Left kidney (tissue), 8 donors: ENCODE measurements at places on chromosomes 5 and 9. TPM values are rescaled to one million over a fixed set of nuclear protein-coding genes. Genes with fewer than 3 reads are reported as not detected.
A peak's percentile ranks its signal among the peaks of the same experiment; 100 is the strongest.

GRCh38 chr9:4820168-4820567 lies 27.4 kb downstream of the RCL1 start:
- DNase-seq, result no peak

The PCDHB8 gene
- 2.6 TPM for polyA plus RNA-seq

- DNase-seq, result no peak
These were observed 1.1 kb upstream of the IRX1 start for GRCh38 chr5:3594510-3595005.

The HSD17B3 gene
- 1.4 TPM for polyA plus RNA-seq

DNA sequence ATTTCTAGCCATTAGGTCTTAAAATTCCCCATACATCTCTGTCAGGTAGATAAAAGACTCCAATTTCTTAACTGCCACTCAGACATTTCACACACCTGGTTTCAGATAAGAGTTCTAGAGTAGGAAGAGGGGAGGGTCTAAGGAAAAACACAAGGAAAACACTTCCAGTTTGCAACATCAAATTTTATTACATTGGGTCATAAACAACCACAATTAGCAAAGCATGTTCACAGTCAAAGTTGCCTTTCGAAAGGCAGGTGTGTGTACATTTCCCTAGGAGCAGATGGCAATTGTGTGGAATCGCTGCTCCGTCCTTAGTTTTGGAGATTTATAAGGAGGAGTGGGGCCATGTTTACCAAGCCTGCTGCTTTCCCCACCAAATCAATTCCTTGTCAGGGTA lies 120.8 kb downstream of the DMRT2 start:
- DNase-seq, result no peak

- DNase-seq, result peak; percentile 52
These were observed 57.9 kb downstream of the TGFBR1 start for GRCh38 chr9:99162759-99163364.

The HAUS6 gene
- polyA plus RNA-seq, result 23.8 TPM

The ZNF354B gene
- 34.4 TPM for polyA plus RNA-seq

GRCh38 chr9:137462396-137462985 lies 3.4 kb upstream of the NSMF start:
- DNase-seq, result no peak

DNA sequence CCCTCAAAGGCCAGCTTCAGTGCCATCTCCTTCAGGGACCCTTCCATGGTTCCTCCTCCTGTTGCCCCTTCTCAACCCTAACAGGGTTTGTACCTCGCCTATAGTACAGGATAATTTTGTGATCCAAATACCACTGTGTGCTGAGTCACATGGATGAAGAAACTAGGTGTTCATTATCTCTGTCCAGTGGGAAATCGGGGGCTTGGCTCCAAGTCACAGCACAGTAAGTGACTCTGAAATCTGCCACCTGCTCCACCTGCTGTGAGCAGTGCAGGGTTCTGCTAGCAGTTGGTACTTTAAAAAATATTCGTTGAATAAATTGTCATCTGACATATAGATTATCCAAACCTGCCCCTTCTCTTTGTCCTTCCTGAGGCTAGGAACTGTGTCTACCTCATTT lies 123.2 kb upstream of the OTULINL start:
- no peak for DNase-seq

The STK32A gene
- polyA plus RNA-seq, result 23.9 TPM

DNA sequence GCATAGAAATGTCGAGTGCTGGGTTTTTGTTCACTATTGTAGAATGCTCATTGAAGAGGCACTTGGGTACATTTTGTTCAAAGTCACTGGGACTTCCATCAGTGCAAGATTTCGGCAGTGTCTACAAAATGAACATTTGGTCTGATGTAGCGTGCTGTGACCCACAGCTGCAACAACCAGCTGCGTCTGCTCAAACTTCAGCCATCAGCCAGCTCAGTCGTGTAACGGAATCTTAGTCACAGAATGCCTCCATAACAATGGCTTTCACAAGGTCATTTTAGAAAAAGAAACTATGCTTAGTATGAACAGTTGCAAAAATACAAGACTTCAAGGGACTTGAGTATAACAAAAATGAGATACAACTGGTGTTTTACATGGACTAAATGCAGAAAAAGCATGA lies 828.1 kb upstream of the GRAMD2B start:
- DNase-seq, result peak; percentile 57

The CCL28 gene
- 4.2 TPM for polyA plus RNA-seq

- DNase-seq, result no peak
These were observed 72.6 kb downstream of the VAV2 start for GRCh38 chr9:133919253-133920115.
